SW 1271 (cell line): ENCODE measurements at places on chromosomes 5 and 9.
A peak's percentile ranks its signal among the peaks of the same experiment; 100 is the strongest.

GRCh38 chr9:86721843-86722705 is 225.2 kb downstream of the GAS1 start:
- DNase-seq: no peak

DNA sequence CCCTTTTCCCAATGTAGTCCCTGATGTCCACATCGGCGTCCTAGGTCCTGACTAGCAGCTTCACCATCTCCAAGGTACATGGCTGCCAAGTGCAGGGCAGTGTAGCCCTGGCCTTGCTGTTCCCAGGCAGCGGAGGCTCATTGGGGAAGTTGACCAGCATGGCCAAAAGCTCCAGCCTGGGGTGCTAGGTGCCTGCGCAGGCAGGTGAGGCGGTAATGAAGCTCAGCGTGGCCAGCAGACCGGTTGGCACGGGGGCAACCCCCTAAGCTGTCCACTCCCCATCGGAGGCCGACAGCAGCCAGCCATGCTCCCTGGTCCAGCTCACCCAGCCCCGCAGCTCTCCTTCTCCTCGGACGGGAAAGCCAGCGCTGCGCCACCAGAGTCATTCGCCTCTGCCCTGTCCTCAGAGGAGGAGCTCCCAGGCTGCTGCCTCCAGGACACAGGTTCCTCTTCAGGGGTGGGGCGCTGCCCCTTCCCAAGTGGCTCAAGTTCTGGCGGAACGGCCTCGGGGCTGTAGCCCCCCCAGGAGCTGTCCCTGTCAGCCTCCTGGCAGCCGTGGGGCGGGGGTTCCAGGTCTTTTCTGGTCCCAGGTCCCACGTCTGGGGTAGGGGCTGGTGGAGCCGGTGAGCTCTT is 1218.2 kb downstream of the FOXD4L5 start:
- no peak for DNase-seq

GRCh38 chr5:6086871-6087270 is 291.5 kb downstream of the MED10 start:
- DNase-seq: no peak

DNA sequence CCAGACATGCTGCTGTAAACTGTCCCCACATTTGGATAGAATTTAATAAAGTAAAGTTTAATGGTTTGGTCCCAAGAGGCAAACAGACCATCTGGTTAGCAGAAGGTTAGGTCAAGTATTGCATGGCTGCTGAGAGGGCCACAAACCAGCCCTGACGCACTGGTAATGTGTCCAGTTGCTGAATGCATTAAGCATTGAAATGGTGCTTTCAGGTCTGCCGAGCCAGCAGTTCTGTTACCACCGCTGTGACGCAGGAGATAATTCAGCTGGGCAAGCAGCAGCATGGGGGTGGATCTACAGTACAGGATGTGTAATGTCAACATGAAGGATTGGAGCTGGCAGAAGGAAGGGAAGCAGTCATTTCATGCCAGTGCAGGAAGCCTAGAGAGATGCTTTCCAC is 16.0 kb downstream of the ZNF462 start:
- DNase-seq: peak; percentile 16

- DNase-seq: peak; percentile 46
Observed at GRCh38 chr5:180868960-180869359, 7.9 kb upstream of the ZFP62 start.

GRCh38 chr5:138038826-138039225 is 5.9 kb upstream of the FAM13B start:
- no peak for DNase-seq

DNA sequence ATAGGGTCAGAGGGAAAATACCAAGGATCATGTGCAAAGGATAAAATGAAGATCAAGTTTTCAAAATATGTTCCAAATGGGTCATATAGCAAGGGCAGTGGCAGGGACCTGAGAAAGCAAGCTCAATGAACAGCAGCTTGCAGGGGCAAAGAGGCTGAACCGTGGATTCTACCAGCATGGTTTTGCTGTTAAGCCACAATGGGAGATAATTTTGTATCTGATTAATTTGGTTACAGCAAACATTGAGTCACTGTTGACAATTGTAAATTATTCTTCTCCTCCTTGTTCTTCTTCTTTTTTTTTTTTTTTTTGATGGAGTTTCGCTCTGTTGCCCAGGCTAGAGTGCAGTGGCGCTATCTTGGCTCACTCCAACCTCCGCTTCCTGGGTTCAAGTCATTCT is 18.4 kb upstream of the ERAP2 start:
- no peak for DNase-seq

- DNase-seq: no peak
Observed at GRCh38 chr5:103764403-103764802, 201.8 kb upstream of the NUDT12 start.
